RPMI7951 (cell line): ENCODE measurements at places on chromosomes 2 and 18. TPM values are rescaled to one million over a fixed set of nuclear protein-coding genes. Genes with fewer than 3 reads are reported as not detected.

AFF3 gene
- 1.3 and 3.6 TPM in 2 replicates for total RNA-seq

C2orf72 gene
- total RNA-seq, result 0.39 and 0.48 TPM in 2 replicates

- DNase-seq, result no peak
Observed at GRCh38 chr2:78353168-78353567, 672.3 kb upstream of the REG3G start.

DNA sequence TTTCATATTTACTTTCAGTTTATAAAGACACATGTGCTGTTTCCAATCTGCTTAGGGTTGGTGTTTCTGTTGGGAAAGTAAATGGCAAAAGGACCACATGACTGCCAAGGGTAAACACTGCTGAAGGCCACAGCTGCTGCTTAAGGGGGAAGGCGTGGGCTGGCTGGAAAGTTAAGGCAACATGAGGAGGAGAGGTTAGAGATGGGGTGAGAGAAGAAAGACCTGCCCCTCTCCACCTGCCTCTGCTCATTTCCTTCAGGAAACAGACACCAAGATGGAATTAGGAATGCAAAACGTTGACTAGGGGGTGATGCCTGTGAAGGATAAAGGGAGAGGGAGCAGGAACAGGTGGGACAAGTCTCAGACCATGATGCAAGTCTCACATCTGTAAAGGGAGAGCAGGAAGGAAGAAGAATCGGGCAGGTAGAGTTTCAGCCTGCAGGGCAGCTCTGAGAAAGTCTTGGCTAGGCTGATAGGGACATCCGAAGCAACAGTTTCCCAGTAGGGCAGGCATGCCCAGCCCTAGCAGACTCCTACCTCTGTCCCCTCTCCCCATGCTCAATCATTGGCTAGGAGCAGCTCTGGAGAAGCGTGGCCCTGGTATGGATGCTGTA lies 86.0 kb downstream of the CDC42EP3 start:
- peak; percentile 69 for DNase-seq

DNA sequence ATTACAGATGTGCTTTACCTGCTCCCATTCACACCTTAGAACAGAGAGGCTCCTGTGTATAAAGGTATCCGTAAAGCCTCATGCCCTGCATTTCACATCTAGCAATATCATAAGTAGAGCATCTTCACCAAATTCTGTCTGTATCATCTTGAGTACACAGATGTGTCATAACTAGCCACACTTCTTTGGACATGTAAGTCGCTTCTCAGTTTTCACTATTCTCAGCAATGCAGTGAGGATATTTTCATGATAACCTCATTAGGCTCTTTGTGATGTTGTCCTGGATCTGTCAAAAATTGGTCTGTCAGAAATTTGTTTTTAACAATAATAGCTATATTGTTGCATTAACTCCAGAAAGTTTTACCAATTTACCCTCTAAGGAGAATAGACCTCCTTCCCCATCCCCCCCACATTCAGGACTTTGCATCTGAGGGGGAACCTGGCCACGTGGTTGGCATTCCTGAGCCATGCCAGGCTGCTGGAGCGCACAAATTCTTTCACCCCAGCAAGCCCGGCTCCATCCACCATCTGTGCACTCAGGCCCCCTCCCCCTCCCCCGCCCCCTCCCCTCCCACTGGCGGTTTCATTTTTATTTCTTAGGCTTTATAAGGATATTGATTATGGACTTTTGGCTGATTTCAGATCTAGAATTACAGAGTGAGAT lies 34.1 kb downstream of the AGAP1 start:
- no peak for DNase-seq

DNA sequence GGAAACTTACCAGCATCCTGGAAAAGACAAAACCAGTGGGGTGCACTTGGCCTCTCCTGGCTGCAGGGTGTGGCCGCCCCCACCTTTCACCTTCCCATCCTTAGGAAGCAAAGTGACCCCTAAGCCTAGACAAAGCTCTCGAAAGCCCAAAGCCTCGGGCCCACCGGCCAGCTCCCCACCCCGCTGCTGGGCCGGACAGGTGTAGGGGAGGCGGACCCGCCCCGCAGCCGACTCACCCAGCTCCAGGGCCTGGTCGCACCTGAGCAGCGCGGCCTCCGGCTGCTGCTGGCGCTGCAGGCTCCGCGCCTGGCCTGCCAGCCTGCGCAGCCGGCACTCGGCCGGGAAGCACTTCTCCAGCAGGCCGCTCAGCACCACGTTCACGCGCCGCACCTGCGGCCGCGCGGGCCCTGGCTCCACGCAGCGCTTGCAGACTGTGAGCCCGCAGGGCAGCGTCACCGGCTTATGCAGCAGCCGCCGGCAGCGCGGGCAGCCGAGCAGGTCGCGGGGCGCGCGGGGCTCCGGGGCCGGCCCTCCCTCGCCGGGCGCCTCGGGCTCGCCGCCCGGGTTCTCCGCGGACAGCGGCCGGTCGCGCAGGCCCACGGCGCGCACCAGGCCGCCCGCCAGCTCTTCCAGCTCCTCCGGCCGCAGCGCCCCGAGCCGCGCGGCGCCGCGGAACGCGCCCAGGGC lies 979 bp downstream of the LONRF2 start:
- DNase-seq, result peak; percentile 14

- DNase-seq, result peak; percentile 66
Observed at GRCh38 chr18:25349131-25349925, 2.6 kb downstream of the ZNF521 start.

DNA sequence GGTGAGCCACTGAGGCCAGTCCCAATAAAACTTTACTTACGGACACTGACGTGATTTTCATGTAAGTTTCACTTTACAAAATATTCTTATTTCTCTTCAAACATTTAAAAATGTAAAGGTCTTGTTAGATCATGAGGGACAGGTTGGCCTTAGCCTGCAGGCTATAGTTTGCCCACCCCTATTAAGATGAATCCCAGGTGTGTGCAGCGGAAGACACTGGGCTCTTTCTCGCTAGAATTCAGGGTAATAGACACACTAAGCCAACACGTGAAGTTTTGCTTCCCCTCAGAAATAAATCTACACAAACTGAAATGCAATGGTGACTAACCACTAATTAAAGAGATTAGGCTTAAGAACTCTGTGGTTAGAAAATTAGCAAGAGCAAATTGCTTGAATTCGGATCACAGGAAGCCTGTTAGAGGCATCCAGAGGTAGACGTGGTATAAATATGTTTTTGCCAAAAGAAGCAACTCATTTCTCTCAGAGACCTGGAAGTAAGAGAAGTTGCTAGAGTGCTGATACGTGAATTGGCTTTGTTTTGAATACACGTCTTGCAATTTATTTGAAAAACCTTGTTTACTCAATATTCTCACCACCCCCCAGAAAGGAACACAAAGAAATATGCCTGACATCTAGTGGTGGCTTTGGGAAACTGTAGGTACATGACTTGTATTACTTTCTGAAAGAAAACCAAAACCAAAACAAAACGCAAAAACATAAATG lies 151.6 kb downstream of the DTNB start:
- peak; percentile 77 for DNase-seq
